ENCODE measurements at places on chromosomes 3 and 15.

DNA sequence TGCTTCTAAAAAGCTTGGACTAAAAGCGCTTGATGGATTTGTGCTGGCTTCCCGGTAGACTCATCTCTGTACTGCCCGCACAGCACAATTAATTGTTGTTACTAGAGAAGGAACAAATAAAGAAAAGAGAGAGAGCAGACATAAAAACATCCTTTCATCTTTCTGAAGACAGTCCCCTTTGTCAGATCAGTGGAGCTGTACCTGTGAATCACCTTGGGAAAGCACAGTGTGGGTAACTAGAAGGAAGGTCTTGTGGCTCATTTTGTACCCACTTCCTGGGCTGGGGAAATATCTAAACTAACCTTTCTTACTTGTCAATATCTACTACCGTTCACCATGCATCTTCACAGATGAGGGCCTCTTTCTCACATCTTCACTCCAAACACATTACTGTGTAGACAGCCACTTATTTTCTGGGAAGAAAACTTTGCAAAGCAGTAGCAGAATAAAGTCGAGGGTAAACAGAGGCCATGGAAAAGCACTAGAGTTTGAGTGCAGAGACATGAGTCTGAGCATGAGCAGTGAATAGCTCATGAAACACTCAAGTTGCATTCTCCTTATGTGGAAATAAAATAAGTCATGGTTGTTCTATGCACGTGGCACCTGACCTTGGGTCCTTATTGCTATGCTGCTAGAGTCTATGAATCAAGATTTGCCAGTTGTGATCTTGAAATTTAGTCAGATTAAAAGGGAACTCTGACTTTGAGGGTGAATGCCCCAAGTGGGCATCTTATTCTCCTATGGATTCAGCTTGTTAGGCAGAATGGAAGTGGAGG, 169.3 kb downstream of the LPP start:
- no peak for DNase-seq

- no peak for DNase-seq
Measured at GRCh38 chr3:44892689-44893088, 18.3 kb downstream of the TGM4 start.

GRCh38 chr15:36291501-36291900, 287.9 kb upstream of the CDIN1 start:
- DNase-seq: no peak

DNA sequence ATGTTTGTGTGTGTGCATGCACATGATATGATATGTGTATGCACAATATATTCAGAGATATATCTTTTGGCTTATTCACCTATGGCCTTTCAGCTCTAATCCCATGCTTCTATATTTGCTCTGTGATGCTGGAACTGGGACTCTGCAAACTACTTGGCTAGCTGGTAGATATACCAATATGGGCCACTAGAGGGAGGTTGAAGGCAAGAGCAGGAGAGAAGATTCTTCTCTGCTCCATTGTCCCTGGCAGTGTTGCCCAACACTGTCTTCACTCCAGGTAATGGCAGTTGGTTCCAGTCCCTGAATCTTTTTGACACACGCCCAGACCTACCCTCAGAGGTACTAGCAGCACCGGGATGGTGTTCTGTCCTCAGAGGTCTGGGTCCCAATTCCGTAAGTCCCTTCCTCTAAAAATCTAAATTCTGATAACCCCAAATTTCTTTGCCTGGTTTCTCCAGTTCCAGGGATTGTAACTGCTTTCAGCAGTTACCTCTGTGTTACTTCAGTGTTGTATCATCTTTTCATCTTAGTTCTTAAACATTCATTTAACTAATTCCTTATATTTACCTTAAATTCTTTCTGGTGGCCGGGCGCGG, 44.7 kb downstream of the GTPBP8 start:
- DNase-seq: peak; percentile 2

- DNase-seq: no peak
Measured at GRCh38 chr15:67771189-67771800, 54.0 kb upstream of the SKOR1 start.

GRCh38 chr3:50487181-50487580, 16.3 kb downstream of the CACNA2D2 start:
- no peak for DNase-seq

GRCh38 chr3:18236726-18237125, 188.4 kb downstream of the SATB1 start:
- no peak for DNase-seq

DNA sequence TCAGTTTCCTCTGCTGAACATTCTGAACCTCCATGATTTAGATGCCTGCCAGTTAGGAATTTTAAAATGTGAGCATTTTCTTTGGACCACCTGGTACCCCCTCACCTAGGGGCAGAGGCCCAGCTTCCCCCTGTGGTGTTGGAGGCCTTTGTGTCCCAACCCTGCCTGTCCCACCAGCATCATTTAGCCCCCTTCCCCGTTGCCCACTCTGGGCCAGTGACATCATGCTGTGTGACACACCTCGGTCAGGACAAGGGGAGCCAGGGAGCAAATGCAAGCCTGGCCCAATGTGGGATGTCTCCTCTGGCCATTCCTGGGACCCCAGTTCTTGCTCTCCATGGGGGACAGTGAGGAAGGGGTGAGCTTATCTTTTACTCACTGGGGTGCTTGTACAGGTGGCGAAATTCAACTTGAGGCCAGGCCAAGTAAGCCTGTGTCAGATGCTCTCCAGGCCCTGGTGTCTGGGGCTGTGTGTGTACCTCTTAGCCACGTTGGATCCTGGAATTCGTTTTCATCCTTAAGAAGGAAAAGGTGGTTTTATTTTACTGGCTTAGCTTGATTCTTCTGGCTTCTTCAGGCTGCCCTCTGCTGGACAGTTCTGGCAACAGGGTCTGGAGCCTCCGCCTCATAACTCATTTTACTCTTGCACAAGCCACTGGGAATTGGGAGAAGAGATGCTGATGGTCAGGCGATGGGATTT, 49.7 kb upstream of the MYZAP start:
- DNase-seq: no peak

DNA sequence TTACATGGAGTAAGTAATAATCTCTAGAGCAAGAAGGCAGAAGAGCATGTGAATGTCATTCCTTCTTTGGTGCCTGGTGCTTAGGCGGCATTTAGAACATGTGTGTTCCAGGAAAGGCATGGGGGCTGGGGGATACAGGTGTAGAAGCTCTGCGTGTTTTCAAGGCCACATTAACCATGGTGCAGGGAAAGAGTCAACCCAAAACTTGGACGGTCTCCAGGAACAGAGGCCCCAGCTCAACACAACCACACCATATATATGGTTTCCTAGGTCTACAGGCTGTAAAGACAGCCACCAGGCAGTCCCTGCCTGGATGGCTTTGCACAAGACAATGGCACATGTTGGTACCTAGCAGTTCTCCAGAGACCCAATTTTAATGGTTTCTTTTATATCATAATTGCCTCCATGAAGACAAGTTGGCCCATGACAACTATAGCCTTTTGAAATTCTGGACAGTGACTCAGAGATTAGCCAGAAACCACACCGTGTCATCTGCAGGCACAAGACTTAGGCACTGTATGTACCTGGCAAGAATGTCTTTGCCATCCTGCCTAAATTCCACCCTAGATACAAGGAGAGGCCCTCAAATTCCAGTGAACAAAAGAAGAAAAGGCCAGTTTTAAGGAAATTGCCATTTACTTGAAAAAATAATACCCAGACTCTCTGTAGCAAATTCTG, 25.0 kb upstream of the DGKG start:
- no peak for DNase-seq

- no peak for DNase-seq
Measured at GRCh38 chr3:149736953-149737205, 15.4 kb downstream of the COMMD2 start.

DNA sequence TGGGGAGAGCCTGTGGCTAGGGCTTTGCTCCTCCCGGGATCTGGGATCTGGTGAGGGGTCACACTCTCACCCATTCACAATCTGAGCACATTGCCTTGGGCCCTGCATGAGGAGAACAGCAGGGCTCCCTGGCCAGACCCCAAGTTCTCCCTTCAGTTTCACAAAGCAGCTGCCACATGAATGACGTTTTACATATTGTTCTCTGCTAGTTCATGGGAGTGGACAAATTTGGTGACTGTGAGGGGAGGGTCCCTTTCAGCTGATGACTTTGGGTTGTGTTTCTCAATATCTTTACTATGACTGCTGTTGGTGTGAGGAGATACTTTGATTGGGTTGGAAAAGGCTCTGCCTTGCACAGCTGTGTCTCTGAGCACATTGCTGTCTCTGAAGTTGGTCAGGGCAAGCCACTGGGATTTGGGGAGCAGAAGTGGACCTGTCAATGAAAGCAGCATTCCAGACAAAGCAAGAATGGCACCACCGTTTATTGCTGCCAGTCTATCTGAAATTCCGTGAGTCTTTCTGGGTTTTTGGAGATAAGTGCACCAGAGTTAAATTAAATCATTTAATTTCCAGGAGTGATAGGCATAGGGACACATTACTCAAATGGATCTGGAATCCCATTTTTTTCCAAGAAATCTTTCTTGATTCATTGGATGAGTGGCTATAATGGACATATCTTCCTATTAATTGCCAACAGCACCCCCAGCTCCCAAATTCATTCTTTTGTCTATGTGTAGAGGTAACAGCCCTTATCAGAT, 10.3 kb downstream of the TIMP4 start:
- DNase-seq: no peak

DNA sequence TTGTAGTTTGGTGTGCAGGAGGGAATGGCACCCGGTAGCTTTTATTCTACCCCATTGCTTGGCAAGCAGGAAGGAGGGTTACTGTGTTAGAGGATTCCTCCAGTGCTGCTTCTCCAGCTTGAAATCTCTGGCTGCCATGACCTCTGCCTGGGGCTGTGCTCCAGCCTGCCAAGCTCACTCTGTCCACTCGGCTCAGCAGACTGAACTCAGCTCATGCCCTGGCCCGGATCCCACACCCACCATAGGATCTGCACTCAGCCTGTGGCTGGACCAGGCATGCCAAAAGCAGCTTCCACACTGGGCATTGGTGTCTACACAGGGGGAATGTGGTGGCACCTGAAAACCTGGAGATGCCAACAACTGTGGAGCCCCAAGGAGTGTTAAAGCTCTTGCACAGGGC, 26.3 kb downstream of the CLDN16 start:
- no peak for DNase-seq

DNA sequence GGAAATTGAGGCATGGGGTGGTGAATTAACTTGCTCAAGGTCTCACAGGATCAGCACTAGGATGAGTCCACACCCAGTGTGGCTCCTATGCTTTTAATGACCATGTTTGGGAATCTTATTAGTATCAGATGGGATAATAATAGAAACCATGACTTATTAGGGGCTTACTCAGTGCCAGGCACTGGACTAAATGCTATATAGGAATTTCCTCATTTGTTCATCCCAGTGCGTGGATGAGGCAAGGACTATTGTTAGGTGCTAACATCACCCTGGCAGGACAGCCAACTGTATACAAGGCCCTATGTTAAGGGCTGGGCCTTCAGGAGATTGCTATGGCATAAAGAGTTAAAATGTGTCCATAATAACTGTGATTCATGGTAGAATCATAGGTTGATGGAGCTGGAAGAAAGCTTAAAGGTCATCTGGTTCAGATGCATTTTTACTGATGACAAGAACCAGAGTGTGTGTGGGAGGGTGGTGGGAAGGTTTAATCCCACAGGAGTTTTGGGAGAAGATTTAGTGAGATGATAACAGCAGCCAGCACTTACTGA, 4.7 kb upstream of the FEM1B start:
- DNase-seq: no peak

GRCh38 chr3:12797124-12797891, 828 bp downstream of the CAND2 start:
- no peak for DNase-seq

- DNase-seq: no peak
Measured at GRCh38 chr3:88997260-88997659, 110.2 kb upstream of the EPHA3 start.

DNA sequence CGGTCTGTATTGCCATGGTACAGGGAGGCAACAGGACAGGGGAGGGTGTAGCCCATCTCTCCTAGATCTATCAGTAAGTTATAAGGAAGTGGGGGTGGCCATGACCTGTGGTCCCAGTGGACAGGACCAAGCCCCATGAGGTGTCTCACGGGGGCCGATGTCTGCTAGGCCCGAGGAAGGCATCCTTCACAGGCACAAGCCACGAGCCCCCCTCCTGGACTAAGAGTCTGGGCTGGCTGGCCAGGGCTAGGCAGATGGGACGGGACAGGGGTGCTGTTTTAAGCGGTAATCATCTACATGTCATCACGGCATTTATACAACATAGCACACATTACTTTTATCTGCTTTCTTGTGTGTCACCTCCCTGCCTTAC, 2.6 kb upstream of the TBC1D2B start:
- no peak for DNase-seq

DNA sequence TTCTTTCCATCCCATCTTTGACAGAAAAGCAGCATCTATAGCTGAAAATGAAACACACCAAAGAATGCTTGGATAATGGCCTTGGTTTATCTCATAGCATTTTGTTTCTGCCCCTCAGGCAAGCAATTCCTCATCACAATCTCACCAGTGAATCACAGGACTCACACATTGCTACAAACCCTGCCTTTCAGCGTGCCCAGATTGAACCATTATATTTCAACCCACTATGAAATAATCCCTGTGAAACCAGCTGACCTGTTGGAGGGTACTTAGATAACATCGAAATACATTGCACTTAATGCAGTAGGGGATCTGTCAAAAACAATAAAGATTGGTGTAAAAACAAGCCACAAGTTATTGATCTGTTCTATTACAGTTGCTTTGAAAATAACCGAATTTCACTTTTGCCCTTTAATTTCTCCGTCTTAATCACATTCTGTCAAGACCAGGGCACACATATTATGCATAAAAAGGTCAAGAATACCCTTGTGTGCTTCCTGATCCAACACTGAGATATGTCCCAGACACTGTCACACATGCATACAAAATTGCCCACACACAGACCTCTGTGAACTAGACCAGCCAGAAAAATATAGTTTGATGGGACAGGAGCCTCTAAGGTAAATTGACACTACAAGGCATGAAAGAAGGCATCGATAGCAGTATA, 839.8 kb downstream of the NTRK3 start:
- no peak for DNase-seq

GRCh38 chr15:87680208-87680607, 576.3 kb downstream of the NTRK3 start:
- DNase-seq: no peak

DNA sequence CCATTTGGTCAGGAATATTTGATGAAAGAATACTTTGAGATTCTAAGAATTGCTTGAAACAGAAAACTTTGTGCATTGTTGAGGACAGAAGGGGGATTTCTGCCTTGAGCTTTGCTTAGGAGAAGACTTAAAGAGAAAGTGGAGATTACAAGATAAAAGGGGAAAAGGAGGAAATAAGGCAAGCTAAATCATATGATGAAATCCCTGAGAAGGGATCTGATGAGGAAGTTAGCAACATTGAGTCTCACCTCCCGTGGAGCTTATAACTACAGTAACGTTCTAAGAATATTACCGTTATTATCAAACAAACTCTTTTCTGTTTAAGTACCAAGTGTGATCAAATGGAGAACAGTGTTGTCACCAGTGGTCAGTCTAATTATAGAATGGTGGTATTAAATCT, 414.7 kb upstream of the NAALADL2 start:
- DNase-seq: no peak

GRCh38 chr3:192637803-192638202, 89.5 kb downstream of the FGF12 start:
- DNase-seq: no peak
